ENCODE measurements at places on chromosomes 5 and 9.
A peak's percentile ranks its signal among the peaks of the same experiment; 100 is the strongest.

GRCh38 chr5:17918373-17919104 lies 284.3 kb downstream of the TAF11L14 start:
- DNase-seq, result no peak

- DNase-seq, result no peak
Observed at GRCh38 chr5:97936231-97936630, 753.2 kb upstream of the RIOK2 start.

GRCh38 chr5:156922207-156922792 lies 40.7 kb downstream of the TIMD4 start:
- no peak for DNase-seq

DNA sequence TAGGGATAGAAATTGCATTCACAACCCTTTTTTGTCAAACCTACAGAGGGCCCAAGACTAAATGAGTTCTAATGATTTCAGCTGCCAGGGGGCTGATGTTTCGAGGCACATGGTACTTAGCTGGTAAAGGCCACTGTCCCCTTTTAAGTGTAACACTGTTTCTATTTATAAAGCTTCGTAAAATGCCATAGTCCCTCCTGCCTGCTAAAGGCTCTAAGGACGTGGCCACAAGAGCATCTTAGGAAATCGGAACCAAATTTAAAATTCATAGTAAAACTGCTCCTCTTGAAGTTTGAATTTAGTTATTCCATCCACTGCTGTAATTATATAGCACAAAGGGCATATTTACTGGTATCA lies 170.3 kb upstream of the WWC1 start:
- DNase-seq, result no peak

- DNase-seq, result no peak
Observed at GRCh38 chr5:57302643-57303042, 128.8 kb downstream of the GPBP1 start.

DNA sequence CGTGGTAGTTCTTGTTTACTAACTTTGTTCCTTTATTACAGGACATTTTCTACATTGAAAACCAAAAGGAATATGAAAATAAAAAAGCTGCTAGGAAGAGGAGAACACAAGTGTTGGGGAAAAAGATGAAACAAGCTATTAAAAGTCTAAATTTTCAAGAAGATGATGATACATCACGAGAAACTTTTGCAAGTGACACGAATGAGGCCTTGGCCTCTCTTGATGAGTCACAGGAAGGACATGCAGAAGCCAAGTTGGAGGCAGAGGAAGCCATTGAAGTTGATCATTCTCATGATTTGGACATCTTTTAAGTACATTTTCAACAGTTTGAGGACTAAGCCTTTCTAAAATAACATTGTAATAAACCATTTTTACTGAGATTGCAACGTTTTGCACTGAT lies 23.8 kb downstream of the PHAX start:
- no peak for DNase-seq

- no peak for DNase-seq
Observed at GRCh38 chr5:72908664-72909063, 47.2 kb upstream of the FCHO2 start.

- DNase-seq, result no peak
Observed at GRCh38 chr9:85246541-85246940, 495.2 kb downstream of the AGTPBP1 start.

GRCh38 chr9:12425878-12426864 lies 267.0 kb upstream of the TYRP1 start:
- DNase-seq, result no peak

DNA sequence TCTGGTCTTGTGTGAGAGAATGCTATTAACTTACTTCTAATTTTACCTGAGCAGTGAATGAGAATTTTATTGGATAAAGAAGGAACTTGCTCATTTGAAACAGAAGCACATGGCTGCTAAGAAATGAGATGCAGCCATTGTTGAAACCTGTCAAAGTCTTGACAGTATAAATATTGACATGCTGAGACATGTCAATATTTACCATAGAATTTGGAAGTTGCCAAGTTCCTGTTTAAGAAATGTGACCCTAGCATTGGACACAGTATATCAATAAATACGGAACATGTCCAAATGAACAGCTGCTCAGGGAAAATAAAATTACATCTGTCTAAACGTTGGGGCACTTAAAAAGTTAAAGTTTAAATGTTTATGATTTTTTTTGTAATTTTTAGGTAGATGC lies 7.8 kb downstream of the XRCC4 start:
- DNase-seq, result no peak

DNA sequence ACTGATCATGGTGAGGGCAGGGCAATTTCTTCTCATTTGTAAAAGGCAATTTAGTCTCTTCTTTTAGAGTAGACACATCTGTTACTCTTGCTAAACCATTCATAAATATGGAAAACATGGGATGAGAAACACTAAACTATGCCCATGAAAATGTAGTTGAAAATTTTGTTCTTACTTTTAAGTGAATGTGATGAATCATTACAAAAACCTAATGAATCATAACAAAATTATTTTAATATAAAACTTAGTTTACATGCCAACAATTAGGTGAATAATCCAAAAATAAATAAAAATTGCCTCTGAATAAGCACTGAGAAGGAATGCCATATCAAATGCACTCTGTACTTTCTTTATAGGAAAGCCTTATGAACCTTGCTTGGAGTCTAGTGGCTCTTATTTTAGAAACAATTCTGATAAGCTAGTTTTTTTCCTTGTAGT lies 297.7 kb upstream of the EFNA5 start:
- no peak for DNase-seq

DNA sequence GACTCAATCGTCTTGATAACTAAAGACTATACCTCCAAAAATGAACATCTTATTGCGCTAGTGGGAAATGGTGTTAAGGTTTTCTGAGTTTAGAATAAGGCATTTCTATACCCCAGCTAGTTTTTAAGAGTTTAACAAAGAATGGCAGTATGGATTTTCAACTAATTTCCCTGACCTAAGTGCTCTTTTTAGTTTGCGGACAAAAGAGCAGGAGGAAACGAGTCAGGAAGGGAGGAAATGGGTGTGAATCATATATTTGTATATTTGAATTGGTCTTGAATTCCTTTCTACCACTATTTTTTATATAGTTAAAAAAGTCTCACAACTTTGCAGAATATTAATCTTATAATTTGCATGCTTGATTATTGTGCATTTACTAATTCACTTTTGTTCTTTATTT lies 516.3 kb upstream of the ZNF608 start:
- DNase-seq, result no peak

DNA sequence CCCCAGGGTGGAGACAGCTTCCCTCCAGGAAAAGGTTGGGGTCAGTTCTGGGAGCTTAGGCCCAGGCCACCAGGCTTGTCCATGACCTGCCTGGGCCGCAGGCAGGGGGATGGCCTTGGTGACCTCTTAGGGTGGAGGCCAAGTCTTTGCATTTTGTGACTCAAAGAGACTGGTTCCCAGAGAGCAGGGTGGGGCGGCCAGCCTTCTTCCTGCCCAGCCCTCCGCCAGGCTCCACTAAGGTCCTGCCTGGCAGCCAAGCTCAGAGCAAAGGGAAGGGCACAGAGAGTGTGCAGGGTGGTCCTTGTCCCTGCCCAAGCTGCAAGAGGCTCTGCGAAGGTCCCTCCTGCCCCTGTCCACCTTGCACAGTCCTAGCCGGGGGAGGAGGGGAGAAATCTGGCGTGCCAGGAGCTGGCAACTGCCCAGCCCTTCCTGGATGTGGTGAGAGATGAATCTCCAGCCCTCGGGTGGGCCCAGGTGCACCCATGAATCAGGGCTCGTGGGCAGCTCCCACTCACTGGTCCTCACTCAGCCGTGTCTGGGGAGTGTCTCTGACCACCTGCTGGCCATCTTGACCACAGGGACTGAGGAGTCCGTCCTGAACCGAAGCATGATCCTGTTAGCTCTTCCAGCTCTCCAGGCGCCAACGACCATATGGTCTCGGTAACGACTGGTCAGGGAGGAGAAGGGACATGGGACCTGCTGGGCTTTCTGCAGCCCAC lies 2.3 kb upstream of the PTGDS start:
- no peak for DNase-seq

- no peak for DNase-seq
Observed at GRCh38 chr9:135082536-135082935, 4.9 kb upstream of the OLFM1 start.

GRCh38 chr5:171989946-171990712 lies 16.3 kb downstream of the FBXW11 start:
- DNase-seq, result no peak

DNA sequence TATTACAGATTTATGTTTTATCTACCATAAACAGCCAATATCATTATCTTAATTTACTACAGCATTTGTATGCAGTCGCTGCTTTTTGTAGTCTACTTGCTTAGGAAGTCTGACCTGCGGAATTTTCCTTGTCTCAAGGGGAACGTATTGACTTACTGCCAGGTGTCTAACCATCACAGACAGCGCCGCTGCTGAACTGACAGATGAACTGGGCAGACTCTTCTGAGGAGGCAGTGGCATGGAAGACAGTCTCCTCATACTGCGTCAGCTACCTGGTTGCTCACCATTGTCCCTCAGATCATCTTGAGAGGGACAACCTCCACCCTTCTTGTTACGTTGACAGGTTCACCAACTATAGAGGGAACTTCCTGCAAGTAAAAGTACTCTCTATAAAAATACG lies 574.3 kb upstream of the ZNF462 start:
- no peak for DNase-seq

DNA sequence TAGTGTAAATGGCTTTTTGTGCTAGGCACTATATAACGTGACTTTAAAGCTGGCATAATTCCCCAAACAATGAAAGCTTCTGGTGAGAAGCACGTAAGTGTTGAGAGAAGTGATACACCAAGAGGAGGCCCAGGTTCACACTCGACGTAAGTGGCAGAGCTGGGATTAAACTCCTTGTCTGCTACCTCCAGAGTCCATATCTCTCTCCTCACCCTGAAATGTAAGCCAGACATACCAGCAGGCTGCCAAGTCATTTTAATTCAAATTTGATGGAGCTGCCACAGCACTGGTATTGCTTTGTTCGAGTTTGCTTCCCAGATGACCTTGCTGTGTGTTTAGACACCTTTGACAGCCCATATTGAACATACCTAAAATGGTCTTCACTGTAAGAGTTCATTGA lies 319.7 kb downstream of the GLIS3 start:
- no peak for DNase-seq

- peak; percentile 75 for DNase-seq
Observed at GRCh38 chr5:149141224-149141956, at the start of gene ABLIM3. ABLIM3 (plus strand) TSS chr5:149141493; CDS start chr5:149142096, 603 bp downstream.

- DNase-seq, result peak; percentile 57
Observed at GRCh38 chr5:136037001-136037705, 8.4 kb downstream of the TGFBI start.

DNA sequence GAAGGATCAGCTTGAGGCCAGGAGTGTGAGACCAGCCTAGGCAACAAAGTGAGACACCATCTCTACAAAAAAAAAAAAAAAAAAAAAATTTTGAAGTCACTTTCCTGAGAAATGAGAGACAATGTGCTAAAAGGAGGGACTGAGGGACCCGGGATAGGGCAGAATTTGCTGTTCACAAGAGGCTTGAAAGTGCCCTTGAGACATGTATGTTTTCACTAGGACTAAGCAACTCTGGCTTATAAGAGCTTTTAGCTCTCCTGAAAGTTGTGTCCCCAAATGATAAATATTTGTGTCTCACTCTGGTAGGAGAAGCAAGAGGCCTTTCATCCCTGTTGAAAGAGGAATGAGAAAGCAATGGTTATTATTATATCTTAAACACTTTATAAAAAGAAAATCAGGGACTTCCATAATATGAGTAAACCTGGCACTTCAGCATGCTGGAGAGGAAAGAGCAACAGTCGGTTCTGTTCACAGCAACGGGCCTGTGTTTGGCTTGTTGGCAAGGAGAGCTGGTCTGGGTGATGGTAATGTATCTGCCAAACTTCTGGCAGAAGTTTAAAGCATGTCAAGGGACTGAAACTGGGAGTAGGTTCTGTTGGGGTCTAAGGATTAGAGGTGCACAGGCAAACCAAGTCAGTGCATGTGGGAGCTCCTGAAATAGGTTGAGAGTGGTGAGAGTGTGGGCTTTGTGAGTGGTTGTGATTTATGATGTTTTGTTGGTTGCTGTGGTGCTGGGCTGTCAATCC lies 32.2 kb downstream of the ENTREP1 start:
- DNase-seq, result no peak

GRCh38 chr5:127839496-127840197 lies 136.5 kb downstream of the CCDC192 start:
- DNase-seq, result no peak

DNA sequence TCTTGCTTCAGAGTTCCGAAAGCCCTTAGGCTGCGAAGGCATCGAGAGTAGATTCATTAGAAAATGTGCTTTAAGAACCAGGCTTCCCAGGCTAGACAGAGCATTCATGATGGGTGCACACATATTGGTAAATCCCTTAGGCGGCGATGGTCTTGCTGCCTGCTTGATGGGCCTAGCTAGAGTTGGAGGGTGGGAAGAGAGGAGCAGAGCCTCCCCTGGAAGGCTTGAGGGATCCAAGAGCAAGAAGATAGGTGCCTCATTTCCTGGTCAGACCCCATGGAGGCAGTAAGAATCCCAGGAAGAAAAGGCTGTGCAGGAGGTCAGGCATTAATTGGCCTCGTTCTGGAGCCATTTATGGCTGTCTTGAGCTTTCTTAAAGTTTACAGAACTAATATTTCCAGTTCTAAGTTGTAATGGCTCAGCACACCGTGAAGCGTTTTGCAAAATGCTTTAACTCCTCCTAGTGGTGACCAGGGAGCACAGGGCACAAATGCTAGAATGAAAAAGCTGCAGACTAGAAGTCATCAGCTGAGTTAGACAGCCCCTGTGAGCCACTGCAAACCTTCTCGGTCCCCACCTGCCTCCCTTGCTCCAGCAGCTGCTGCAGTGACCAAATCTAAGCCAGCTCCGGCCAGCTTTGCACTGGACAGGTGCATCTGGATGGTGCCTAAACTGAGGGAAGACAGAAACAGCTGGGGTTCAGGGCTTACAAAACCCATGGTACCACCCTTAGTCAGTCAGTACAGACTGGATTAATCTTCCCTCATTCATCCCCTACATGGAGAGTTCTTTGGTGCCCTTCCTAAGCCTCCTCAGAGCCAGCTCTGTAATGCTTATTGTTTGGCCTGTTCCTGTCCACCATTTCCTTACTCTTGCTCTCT lies 14.7 kb downstream of the SLC45A2 start:
- no peak for DNase-seq

DNA sequence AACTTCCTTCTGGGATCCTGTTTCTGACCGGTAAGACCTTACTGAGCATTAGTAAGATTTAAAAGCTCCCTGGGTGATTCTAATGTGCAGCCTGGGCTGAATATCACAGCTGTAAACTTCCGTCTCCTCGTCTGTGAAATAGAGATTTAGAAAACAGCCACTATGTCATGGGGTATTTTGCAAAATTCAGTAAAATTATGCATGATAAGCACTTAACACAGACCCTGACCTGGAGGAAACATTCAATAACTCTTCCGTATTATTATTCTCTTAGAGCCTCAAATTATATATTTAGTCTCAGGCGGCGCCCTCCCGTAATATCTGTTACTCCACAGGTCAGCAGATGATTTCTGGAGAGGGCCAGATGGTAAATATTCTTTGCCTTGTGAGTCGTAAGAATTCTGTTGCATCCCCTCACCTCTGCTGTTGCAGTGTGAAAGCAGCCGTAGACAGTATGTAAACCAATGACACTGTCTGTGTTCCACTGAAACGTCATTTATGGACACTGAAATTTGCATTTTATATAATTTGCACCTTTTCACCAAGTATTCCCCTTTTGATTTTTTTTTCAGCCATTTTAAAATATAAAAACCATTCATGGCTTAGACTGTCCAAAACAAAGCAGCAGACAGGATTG lies 39.2 kb upstream of the RARS1 start:
- DNase-seq, result no peak
